Esophagus squamous epithelium (tissue), 5 donors: ENCODE measurements at places on chromosomes 16 and 17.

DNA sequence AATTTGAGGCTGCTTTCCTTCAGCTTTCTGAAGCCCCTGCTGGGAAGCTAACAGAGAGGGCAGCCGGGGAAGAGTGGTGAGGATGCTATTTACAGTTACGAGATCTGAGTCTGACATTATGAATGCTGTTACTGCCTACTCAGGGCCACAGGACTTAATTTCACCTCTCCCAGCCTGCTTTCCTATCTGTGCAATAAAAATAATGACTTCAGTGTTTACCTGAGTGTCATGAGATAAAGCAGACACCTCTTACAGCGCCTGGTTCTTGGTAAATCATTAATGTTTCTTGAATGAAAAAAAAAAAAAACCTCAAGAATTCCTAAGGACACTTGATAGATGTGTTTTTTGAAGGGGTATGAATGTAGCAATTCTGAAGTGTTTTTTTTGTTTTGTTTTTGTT lies 24.2 kb upstream of the CPHXL start:
- DNase-seq = no peak

DNA sequence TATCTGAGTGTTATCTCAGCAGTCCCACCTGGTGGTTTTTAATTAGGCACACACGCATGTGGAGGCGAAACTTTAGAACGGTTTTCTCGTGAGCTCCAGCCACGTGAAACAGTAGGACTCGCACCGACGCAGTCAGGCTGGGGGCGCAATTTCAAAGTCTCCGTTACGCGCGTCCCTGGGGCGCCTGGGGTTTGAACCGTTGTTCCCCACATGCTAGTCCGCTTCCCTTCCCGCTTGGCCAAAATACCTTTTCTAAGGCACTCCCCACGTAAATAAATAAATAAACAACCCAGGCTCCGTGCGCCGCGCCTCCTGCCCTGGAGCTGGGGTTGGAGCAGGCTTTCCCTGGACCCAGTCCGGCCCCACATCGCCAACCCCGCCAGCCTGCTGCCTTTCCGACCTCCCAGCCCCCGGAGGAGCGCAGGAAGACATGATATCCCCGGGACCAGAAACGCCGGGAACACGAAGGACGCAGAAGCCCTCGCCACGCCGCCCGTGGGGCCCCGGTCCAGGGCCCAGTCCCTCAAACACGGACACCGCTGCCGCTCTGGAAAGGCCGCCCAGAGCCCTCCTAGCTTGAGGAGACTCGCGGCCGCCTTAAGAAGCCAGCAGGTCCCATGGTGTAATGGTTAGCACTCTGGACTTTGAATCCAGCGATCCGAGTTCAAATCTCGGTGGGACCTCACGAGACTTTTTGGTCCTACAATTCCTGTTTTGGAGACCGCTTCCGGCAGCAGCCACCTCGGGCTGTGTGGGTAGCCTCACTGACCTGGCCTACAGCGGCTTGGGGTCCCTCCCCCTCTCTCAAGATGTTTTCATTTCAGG lies 18.2 kb downstream of the GNGT2 start:
- DNase-seq = no peak

DNA sequence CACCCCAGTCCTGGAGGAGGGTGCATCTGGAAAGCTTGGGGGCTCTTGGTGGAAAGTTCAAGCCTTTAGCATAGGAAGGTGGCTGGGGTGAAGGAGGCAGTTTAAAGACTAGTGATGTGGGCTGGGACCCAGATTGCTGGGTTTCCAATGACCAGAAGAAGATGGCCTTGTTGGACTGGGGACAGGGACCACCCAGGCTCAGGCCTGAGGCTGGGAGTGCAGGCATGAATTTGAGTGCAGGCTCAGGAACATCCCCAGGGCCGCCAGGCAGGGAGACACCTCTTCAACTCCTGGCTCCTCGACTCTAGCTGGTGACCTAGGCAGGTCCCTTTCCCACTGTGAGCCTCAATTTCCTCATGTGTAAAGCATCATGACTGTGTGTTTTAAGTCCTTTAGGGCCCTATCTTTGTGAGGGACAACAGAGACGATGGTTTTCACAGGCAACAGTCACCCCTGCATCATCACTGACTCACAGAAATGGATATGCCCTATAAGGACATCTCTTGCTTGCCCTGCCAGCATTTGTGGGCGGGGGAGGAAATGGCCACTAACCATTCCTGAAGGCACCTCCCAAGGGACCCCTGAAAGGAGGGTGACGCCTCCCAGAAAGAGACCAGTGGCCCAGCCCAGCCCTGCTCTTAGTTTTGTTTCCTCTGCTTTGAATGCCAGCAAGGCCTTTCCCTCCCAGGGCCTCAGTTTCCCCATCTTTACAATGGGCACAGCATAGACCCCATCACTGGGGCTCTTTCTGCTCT lies 11.1 kb downstream of the NLRC5 start:
- no peak for DNase-seq

GRCh38 chr17:64074704-64075426 lies 54.4 kb upstream of the ICAM2 start:
- no peak for DNase-seq
